ENCODE measurements at places on chromosomes 13 and 19.

DNA sequence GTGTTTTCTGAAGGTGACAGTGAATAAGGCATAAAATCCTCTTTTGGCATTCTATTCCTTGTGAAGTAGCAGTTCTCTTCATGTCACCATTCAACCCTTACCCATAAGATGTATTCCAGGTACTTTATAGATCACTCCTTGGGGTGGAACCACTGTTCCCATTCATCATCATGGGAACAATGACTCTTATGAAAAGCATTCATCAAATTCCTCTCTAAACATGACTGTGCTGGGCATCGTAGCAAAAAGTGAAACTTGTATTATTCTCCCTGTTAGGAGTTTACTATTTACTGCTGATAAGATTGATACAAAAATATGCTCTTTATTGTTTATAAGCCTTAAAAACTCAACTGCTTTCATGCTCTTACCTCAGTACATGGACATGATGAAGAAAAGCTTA is 793.4 kb downstream of the LIG4 start:
- H3K27me3 ChIP-seq, result no peaks in the 10 kb centered on the region
- DNase-seq, result no peak
- H3K36me3 ChIP-seq, result no peaks in the 10 kb centered on the region
- no peak overlapping the region for H3K27ac ChIP-seq
- no peaks in the 10 kb centered on the region for H3K4me1 ChIP-seq

DNA sequence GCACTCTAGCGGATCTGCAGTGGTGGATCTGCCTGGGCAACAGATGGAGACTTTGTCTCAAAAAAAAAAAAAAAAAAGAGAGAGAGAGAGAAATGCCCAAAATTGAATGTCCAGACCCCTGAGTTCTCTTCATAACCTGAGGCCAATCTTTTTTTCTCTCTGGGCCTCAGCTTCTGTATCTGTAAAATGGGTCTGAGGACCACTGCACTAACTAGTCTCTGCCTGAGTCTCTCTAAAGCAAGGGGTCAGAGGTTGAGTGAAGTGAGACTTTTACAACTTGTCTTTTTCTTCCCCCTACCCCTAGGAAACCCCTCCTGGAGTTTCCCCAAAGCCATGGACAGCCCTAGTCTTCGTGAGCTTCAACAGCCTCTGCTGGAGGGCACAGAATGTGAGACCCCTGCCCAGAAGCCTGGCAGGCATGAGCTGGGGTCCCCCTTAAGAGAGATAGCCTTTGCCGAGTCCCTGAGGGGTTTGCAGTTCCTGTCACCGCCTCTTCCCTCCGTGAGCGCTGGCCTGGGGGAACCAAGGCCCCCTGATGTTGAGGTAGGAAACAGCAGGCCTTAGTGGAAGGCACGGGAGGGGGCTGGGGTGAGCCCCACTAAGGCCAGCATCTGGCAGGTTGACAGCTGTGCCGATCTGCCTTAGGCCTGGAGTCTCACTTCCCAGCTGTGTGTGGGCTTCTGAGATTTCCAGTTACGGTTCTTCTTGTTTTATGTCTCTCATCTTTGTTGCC is 1.8 kb downstream of the TMEM91 start:
- no peak overlapping the region for H3K4me3 ChIP-seq
- no peak overlapping the region for H3K27ac ChIP-seq
- DNase-seq, result no peak
- H3K27me3 ChIP-seq, result no peaks in the 10 kb centered on the region
- no peaks in the 10 kb centered on the region for H3K4me1 ChIP-seq

DNA sequence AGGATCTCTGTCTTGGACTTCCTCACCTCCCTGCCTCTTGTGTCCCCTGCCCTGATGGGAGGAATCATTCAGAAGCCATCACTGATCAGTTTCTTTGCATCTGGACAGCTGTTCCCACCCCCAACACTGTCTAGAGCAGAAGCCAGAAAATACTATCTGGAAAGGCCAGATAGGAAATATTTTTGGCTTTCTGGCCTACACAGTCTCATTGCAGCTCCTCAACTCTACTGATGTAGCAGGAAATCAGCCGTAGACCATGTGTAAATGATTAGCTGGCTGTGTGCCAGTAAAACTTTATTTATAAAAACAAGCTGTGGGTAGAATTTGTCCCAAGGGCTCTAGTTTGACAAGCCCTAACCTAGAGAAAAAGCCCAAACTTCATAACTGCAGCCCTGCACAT is 5.6 kb downstream of the SIGLEC7 start:
- H3K27me3 ChIP-seq, result no peaks in the 10 kb centered on the region
- DNase-seq, result no peak
- no peaks in the 10 kb centered on the region for H3K36me3 ChIP-seq
- no peak overlapping the region for H3K4me3 ChIP-seq
- H3K27ac ChIP-seq, result no peak overlapping the region
- H3K4me1 ChIP-seq, result peaks cover 2% of the 10 kb centered on the region

GRCh38 chr19:9913237-9914000 is 22.9 kb downstream of the OLFM2 start:
- H3K27me3 ChIP-seq, result peaks cover 9% of the 10 kb centered on the region
- H3K4me3 ChIP-seq, result peak overlapping the region; percentile 69
- H3K27ac ChIP-seq, result no peak overlapping the region
- DNase-seq, result no peak

GRCh38 chr13:33624253-33624652 is 193.7 kb upstream of the RFC3 start:
- H3K27me3 ChIP-seq, result no peaks in the 10 kb centered on the region
- no peak overlapping the region for H3K4me3 ChIP-seq
- H3K27ac ChIP-seq, result no peak overlapping the region
- no peaks in the 10 kb centered on the region for H3K36me3 ChIP-seq
- no peak for DNase-seq

- no peaks in the 10 kb centered on the region for H3K36me3 ChIP-seq
- no peak for DNase-seq
- no peak overlapping the region for H3K27ac ChIP-seq
These were observed 298 bp upstream of the FAM98C start for GRCh38 chr19:38402623-38402966.

- no peaks in the 10 kb centered on the region for H3K36me3 ChIP-seq
- peaks cover 13% of the 10 kb centered on the region for H3K27me3 ChIP-seq
- no peak overlapping the region for H3K4me3 ChIP-seq
- DNase-seq, result no peak
- H3K4me1 ChIP-seq, result no peaks in the 10 kb centered on the region
These were observed 38.4 kb upstream of the TCF3 start for GRCh38 chr19:1690699-1691307.

DNA sequence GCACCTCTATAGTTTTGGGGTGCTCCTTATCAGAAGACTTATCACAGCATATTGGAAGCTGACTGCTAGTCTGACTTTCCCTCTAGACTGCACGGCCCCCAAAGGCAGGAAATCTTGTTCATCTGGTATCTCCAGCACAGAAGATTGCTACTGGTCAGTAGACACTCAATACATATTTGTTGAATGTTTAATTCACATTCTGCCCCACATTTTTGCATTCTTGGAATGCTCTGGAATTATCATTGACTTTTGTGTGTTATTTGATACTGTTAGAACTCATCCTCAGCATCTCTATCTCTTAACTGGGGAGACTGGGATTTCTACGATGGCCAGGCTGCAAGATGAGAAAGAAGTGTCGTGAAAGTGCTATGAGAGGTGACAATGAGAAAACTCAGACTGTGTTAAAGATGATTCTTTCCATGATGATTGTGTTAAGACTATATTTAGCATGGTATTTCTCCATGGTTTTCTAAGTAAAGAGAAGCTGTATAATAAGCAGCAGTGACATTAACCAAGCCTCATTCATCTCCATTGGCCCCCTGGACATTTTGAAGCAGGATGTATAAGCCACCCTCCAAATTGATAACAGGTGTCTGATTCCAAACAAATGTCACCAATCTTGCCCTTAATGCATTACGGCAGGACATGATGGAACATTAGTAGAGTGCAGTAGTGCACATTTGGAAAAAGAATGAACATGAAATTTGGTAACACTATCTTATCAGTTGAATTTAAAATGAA is 440.9 kb downstream of the RFC3 start:
- DNase-seq, result peak; percentile 35
- no peaks in the 10 kb centered on the region for H3K27me3 ChIP-seq
- no peak overlapping the region for H3K27ac ChIP-seq
- no peak overlapping the region for H3K4me3 ChIP-seq

DNA sequence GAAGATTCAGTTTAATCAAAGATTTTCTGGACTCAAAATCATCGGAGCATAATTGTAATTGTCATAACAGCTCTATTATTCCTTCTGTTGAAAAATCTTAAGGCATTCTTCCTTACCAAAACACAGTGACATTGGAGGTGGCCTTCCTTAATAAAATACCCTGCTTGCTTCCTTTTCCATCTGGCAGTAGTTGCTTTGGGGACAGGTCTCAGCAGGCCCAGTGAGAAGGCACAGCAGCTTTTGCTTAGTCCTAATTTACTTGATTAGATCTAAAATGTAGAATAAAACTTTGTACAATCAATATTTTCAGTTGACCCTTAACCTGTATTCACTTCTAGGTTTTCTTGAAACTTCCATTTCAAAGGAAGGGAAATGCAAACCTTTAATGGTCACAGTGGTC is 471.6 kb downstream of the PCDH20 start:
- H3K4me3 ChIP-seq, result no peak overlapping the region
- no peaks in the 10 kb centered on the region for H3K4me1 ChIP-seq
- DNase-seq, result no peak
- no peaks in the 10 kb centered on the region for H3K27me3 ChIP-seq

GRCh38 chr19:46339446-46339845 is 7.4 kb upstream of the PPP5C start:
- no peaks in the 10 kb centered on the region for H3K36me3 ChIP-seq
- DNase-seq, result no peak
- H3K27me3 ChIP-seq, result no peaks in the 10 kb centered on the region
- H3K27ac ChIP-seq, result no peak overlapping the region
- H3K4me3 ChIP-seq, result no peak overlapping the region

DNA sequence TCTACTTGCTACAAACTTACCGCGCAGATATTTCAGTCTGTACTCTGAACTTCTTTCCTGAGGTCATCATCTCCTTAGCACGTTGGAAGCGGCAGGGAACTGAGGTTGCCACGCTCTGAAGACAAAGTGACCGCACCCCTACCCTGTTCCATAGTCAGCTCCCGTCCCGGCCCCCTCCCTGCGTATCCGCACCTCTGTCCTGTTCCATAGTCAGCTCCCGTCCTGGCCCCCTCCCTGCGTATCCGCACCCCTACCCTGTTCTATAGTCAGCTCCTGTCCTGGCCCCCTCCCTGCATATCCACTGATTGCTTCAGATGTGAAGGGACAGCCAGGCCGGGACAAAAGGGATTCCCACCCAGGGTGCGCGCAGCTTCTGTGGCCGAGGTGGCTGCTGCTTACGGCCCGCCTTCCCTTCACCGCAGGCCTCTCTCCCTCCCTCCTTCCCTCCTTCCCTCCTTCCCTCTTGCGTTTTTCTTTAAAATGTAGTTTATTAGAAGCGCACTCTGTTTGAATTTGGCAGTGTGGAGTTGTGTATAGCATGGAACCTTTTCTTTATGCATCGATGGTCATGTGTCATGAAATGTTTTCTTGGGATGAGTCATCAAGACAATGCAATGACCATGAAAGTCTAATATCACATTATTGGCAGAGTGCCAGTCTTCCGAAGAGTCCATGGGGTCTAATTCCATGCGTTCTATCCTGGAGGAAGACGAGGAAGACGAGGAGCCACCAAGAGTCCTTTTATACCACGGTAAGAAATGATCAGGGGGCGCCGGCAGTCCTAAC is 21.9 kb upstream of the NDUFS7 start:
- no peaks in the 10 kb centered on the region for H3K27me3 ChIP-seq
- peaks cover 2% of the 10 kb centered on the region for H3K4me1 ChIP-seq
- H3K27ac ChIP-seq, result no peak overlapping the region

- H3K27ac ChIP-seq, result no peak overlapping the region
- peaks cover 7% of the 10 kb centered on the region for H3K4me1 ChIP-seq
- H3K27me3 ChIP-seq, result no peaks in the 10 kb centered on the region
- no peaks in the 10 kb centered on the region for H3K36me3 ChIP-seq
These were observed 42.3 kb downstream of the LRCH1 start for GRCh38 chr13:46595136-46595884.

GRCh38 chr19:7200736-7201135 is 93.5 kb downstream of the INSR start:
- no peak overlapping the region for H3K4me3 ChIP-seq
- no peaks in the 10 kb centered on the region for H3K27me3 ChIP-seq
- H3K27ac ChIP-seq, result no peak overlapping the region
- H3K4me1 ChIP-seq, result peaks cover 3% of the 10 kb centered on the region

DNA sequence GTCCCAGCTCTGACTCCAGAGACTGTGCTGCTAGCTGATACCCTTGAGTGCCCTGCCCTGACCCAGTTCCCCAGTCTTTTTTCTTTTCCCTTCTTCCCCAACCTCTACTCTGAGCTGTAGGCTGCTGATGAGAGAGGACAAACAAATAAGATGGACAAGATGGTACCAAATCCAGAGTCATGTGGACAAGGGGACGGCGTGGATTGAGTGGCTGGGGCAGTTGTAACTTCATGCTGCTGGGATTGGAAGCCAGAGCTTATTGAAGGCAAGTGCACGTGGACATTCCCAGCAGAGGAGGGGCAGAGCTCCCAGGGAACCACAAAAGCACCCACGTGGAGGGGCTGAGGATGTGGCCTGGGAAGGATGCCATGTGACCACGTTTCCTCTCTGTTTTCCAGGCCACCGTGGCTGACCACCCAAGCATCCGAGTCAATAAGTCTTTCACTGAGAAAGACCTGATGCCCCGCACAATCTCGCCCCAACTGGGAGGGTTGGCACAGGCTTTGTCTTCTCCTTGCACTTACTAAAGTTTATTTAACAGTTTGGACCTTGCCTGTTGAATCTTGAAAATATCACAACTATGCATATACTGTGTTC is 323.3 kb upstream of the ZNF507 start:
- no peaks in the 10 kb centered on the region for H3K36me3 ChIP-seq
- H3K4me1 ChIP-seq, result peaks cover 5% of the 10 kb centered on the region
- H3K4me3 ChIP-seq, result no peak overlapping the region
- no peak for DNase-seq
- H3K27ac ChIP-seq, result no peak overlapping the region
- H3K27me3 ChIP-seq, result no peaks in the 10 kb centered on the region

DNA sequence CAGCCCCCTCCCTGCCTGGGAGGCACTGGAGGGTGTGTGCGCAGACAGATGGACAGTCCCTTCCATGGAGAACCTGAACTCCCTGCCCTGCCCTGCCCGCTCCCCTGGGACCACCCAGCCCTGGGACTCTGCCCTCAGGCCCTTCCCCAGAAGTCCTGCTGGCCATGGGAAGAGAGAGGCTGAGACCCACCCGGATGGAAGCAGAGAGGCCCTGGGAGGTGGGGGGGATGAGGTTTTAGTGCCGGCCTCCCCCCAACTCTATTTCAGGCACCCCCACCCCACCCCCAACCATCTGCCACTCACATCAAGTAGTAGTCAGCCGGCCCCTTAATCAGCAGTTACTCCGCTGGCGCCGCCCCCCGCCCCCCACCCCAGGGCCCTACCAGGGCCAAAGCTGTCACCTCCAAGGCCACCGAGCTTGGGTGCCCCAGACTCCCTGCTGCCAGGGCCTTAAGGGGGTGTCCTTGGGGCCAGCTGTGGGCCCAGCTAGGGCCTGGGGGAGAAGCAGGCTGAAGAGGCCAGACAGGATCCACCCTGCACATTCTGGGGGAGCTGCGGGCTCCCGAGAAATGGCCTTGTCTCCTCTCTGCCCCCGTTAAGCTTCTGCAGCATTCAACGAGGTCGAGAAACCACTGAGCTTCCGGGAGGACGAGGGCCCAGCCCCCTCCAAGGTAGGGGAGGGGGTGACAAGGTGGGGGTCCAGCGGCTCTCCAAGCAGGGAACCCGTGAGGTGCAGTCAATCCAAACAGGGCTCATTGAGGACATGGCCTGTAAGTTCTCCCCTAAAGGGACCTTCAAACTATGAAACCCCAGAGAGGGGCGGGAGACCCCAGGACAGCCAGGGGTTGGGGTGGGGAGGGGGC is 17.4 kb downstream of the NMRK2 start:
- DNase-seq, result no peak
- peaks cover 7% of the 10 kb centered on the region for H3K36me3 ChIP-seq
- H3K4me3 ChIP-seq, result no peak overlapping the region
- peaks cover 13% of the 10 kb centered on the region for H3K4me1 ChIP-seq
- no peaks in the 10 kb centered on the region for H3K27me3 ChIP-seq

Measured in trophoblast cell (in vitro differentiated cells and primary cell).